Choroid plexus epithelial cell (primary cell): ENCODE measurements at places on chromosomes 11 and 22.

GRCh38 chr22:44870021-44870420 is 117.6 kb downstream of the ARHGAP8 start:
- DNase-seq: peak; percentile 2

- peak; percentile 48 for DNase-seq
Observed at GRCh38 chr11:14974515-14975251, 2.5 kb upstream of the CALCA start.

DNA sequence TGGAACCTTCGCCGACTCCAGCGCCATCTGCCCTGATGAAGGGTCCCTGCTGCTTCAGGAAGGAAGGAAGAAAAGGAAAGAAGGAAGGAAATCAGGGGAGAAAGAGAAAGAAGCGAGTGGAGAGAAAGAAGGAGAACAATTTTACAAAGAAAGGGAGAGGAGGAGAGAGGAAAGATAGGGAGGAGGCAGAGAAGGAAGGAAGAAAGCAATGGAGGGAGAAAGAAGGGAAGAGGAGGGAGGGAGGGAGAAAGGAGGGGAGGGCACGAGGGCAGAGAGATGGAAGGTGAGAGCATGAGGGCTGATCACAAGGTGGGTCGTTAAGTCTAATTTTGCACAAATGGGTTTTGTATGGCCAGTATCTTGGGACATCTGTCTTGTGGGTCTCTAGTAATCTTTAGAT is 39.2 kb downstream of the PARVA start:
- DNase-seq: no peak

GRCh38 chr11:241634-242033 is 4.9 kb downstream of the PSMD13 start:
- no peak for DNase-seq

DNA sequence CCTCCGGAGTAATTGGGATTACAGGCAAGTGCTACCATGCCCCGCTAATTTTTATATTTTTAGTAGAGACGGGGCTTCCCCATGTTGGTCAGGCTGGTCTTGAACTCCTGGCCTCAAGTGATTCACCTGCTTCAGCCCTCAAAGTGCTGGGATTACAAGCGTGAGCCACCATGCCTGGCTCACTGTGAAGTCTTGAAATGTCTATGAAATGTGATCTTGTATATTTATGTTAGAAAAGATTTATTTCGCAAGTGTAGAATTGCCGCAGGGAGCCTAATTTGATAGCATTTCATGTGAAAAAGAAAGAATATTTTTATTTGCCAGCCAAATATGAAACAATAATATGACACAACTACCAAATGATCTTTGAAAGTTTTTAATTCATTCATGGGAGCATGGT is 52.1 kb downstream of the GRAMD1B start:
- peak; percentile 28 for DNase-seq
